ENCODE measurements at places on chromosomes 7 and 10. TPM values are rescaled to one million over a fixed set of nuclear protein-coding genes. Genes with fewer than 3 reads are reported as not detected.

The KAZALD1 gene
- 15.9 TPM for total RNA-seq

The FGL2 gene
- total RNA-seq: 0.05 TPM

DNA sequence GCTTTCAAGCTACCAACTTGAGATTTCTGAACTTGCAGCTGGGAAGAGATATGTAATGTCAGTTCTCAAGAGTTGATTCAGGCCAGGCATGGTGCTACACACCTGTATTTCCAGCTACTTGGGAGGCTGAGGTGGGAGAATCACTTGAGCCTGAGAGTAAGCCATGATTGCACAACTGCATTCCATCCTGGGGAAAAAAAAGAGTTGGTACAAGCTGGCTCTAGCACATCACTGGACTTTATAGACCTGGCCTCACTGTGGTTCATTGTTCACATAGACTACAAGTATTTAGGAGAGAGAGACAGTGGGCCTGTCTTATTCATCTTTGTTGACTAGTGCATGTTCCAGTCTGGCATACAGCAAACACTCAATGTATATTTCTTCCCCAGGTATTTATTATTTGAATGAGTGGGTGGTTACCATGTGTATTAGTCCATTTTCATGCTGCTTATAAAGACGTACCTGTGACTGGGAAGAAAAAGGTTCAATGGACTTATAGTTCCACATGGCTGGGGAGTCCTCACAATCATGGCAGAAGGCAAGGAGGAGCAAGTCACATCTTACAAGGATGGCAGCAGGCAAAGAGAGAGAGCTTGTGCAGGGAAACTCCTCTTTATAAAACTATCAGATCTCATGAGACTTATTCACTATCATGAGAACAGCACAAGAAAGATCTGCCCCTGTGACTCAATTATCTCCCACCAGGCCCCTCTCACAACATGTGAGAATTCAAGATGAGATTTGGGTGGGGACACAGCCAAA is 176.5 kb downstream of the PFKFB3 start:
- DNase-seq: no peak

- no peak for DNase-seq
Observed at GRCh38 chr10:77068272-77068671, 569.3 kb downstream of the KCNMA1 start.

DNA sequence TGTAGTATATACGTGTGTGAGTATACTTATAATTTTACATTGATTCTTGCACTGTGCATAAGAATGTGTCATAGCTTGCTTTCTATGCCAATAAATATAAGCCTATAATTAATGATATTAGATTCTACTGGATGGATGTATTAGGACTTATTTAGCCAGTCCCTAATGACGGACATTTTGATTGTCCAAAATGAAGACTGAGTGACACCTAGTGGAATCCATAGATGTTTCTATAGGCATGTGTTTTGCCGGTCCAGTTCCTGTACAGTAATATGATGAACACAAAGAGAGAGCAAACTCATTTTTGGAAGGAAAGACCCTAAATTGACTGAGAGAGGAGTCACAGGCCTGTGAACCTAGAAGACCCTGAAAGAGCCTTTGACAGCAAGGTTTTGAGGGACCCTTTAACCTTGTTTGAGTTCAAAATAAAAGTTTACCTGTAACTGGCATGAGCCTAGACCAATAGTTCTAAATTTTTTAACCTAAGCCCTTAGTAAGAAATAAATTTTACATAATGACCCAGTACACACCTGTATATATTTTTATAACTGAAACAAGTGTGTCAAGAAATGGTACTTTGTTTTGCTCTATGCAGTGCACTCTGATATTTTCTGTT is 42.4 kb upstream of the AGBL3 start:
- DNase-seq: no peak

DNA sequence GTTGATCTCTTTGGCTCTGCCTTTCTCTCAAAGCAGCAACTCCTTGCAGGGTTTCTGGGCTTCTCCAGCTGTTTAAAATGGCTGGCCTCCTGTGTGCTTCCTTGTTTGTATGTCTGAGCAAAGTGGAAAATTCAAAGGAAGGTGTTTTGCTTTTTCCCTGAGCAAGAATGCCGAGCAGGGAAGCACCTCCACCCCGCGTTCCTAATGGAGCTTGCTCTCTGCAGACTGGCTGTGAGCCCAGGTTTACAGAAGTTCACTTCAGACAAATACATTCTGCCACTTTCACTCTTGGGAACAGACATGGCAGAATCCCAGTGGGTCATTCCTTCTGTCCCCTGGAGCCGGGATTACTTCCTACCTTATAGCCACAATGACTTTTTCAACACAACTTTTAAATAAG is 181.8 kb upstream of the AGK start:
- DNase-seq: no peak

GRCh38 chr10:23523251-23523650 is 84.4 kb downstream of the OTUD1 start:
- DNase-seq: no peak

DNA sequence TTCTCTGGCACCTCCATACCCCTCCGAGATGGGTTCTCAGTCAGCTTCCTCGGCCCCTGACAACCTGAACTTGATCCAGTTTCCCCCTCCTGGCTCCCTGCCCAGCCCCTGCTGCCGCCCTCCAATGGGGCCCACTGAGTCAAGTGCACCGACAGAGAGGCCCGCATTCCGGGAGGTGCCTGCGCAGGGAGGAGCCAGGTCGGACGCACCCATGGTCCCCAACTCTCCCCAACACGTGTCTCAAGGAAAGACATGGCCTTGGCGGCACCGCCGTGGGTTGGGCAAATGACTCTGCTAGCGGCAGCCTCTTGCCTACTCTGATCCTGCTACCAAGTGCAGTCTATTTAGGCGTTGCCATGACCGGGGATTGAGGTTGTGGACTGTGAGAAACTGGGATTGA is 275.3 kb downstream of the SNX13 start:
- DNase-seq: no peak

Measured in mesothelial cell of epicardium (in vitro differentiated cells).